ENCODE measurements at places on chromosomes 7 and 10.

DNA sequence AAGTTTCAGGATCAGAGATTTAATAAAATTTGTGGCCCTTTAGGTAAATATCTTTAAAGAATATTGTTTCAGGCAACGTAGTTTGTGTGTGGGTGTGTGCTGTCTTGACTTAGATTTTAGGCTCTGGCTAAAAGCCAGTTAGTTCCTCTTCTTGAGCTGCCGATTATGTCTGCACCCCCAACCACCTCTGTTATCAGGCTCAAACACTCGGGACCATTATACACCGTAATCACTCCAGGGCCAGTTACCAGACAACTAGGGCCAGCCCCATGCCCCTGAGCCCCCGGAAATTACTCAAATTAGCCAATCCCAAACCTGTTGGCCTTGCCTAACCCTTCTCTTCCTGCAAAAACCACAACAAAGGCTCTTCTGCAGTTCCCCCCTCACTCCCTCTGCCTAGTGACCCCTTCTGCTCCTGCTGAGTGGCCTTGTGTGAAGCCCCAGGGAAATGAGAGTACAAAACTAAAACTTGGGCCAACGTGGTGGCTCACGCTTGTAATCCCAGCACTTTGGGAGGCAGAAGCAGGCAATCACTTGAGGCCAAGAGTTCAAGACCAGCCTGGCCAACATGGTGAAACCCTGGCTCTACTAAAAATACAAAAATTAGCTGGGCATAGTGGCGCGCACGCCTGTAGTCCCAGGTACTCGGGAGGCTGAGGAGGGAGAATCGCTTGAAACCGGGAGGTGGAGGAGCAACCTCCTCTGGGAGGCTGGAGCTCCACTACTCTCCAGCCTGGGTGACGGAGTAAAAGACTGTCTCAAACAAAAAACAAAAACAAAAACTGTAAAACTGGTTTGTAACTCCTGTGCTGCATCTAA is 9.2 kb upstream of the HNRNPF start:
- DNase-seq, result no peak

GRCh38 chr10:128336401-128336800 is 210.2 kb upstream of the MKI67 start:
- DNase-seq, result no peak

DNA sequence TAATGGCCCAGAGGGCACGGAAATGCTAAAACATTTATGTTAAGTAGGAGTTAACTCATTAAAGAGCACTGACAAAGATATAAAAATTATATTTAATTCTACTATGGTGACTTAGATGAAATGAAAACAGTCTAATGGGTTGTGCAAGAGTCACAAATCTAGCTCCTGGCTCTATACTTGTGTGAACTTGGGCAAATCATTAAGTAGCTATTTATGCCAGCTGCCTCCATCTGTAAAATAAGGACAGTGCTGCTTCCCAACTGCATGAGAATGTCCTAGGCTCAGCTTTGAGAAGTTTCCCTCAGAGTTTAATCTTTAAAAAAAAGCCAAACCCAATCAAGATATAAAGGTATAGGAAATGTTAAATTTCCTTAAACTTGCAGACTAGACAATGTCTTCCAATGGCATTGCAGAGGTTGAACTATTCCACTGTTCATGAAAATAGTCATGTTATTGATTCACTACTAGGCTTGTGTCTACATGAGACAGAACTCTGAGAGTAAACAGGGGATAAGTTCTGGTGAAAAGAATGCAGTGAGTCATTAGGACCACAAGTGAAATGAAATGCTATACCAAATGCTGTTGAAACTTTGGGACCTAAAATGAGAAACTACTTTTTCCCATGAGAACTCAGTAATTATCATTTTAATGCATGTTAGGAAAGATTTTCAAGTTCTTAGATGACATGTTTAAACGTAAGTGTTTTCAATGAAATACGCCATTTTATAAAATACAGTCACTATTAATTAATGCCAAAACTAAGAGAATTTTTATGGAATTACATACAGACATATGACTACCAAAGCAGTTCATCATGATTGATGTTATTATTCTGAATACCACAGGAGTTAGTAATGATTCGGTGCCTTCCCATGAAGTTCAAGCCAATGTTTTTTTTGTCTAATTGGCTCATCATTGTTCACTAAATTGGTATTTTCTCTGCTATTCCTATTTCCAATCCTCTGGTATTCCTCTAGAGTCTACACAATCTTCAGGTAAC is 84.2 kb downstream of the CDK6 start:
- no peak for DNase-seq

- no peak for DNase-seq
Observed at GRCh38 chr7:27453702-27454405, 208.8 kb downstream of the HIBADH start.

- DNase-seq, result no peak
Observed at GRCh38 chr7:7972922-7973594, 4.5 kb downstream of the GLCCI1 start.

DNA sequence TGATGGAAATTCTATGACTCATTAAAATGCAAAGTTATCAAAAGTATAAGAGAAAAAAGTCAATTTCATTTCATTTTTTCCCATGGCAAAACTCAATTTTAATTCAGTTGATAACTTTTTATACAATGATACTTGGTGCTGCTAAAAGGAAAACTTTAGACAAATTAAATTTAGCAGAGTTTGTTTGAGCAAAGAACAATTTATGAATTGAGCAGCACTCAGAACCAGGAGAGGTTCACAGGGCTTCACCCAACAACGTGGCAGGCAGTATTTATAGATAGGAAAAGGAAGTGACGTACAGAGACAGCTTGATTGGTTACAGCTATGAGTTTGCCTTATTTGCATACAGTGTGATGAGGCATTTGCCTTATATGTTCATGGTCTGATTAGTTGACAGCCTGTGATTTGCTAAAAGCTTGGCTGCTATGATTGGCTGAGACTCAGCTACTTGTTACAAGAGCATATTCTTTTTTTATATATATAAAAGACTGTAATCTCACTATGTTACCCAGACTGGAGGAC is 157.2 kb upstream of the CELF2 start:
- DNase-seq, result no peak

DNA sequence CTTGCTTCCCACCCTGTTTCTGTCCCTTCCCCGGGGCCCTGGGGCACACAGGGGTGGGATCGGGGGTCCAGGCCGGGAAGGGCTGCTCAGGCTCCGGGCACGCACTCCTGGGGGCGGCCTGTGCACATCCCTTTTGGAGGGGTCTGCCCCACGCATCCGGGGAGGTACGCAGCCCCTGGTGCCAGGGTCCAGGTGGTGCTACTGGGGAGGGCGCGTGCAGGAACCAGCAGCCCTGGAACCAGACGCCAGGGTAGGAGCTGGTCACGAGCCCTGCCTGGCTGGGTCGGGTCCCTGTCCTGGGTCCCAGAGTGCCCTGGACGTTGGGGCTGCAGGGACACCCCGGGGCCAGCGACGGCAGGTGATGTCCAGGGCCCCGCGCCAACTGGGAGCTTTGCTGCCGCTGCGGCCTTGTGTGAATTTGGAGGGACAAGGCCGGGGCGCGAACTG is 53.4 kb downstream of the GLRX3 start:
- no peak for DNase-seq

- no peak for DNase-seq
Observed at GRCh38 chr10:73875139-73875475, 752 bp upstream of the CAMK2G start.

GRCh38 chr7:11895337-11895736 is 63.3 kb upstream of the THSD7A start:
- no peak for DNase-seq

DNA sequence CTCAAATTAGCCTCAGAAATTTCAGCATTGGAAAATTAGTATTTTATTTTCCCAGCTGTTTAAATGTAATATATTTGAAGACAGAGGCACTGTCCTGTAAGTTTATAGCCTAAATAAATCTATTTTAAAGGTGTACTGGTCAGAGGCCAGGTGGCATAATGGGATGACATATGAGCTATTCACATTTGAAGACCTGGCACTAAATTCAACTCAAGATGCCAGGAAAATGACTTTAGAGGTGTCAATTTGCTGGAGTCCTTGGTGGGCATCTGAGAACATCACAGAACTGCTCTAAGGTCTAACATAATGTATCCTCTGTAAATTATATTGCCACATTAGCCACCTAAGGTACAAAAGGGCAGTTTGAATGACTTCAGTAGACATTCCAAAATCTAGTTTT is 348.9 kb upstream of the BMPER start:
- DNase-seq, result no peak

DNA sequence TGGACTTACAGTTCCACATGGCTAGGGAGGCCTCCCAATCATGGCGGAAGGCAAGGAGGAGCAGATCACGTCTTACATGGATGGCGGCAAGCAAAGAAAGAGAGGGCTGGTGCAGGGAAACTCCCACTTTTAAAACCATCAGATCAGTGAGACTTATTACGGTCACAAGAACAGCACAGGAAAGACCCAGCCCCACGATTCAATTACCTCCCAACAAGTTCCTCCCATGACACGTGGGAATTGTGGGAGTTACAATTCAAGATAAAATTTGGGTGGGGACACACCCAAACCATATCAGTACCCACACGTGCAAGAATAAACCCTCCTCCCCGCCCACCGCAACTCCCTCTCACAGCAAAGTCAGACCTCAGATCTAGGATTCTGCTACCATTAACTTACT is 4.5 kb upstream of the AIFM2 start:
- DNase-seq, result no peak

DNA sequence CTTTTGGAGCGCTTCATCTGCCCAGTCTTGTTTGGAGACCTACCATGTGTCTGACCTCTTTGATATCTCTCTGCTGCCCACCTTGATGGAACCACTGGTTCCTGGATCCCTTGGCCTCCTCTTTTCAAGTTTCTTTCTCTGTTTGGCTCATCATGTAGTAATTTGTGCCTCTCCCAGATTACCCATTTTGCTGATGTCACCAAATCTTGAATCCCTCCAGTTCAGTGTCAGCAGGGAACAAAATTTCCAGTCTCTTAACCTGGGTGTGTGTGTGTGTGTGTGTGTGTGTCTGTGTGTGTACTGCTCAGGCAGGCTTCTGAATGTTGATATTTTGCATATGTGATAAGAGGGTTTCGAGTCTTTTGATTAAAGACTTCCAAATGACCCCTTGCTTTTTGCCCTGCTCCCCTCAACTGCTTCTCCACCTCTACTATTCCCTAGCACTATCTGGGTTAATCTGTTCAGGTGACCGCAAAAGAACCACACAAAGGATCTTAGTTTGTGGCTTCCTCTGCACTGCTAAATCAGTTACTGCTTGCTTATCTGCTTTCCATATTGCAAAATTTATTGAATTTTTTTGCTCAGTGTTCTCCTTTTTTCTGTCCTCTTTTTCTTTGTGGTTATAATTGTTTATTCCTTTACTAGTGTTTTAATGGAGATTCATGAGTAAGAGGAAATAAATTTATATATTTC is 25.7 kb downstream of the MYO3A start:
- DNase-seq, result no peak

DNA sequence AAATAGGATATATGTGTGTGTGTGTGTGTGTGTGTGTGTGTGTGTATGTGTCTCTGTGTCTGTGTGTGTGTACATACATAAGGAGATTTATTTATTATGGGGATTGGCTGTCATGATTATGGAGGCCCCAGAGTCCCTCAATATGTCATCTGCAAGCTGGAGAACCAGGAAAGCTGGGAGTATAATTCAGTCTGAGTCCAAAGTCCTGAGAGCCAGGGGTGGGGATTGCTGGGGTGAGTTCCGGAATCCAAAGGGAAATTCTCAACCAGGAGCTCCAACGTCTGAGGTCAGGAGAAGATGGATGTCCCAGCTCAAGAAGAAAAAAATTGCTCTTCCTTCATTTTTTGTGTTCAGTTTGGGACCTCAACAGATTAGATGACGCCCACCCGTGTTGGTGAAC is 50.7 kb upstream of the PLPP4 start:
- DNase-seq, result no peak

All from pancreas (tissue), 10 donors.